ENCODE measurements at places on chromosomes 1 and 21.
A peak's percentile ranks its signal among the peaks of the same experiment; 100 is the strongest.

- no peak for DNase-seq
These were observed 17.7 kb downstream of the PTPRC start for GRCh38 chr1:198656500-198656932.

GRCh38 chr1:177770096-177770495, 199.8 kb downstream of the SEC16B start:
- no peak for DNase-seq

DNA sequence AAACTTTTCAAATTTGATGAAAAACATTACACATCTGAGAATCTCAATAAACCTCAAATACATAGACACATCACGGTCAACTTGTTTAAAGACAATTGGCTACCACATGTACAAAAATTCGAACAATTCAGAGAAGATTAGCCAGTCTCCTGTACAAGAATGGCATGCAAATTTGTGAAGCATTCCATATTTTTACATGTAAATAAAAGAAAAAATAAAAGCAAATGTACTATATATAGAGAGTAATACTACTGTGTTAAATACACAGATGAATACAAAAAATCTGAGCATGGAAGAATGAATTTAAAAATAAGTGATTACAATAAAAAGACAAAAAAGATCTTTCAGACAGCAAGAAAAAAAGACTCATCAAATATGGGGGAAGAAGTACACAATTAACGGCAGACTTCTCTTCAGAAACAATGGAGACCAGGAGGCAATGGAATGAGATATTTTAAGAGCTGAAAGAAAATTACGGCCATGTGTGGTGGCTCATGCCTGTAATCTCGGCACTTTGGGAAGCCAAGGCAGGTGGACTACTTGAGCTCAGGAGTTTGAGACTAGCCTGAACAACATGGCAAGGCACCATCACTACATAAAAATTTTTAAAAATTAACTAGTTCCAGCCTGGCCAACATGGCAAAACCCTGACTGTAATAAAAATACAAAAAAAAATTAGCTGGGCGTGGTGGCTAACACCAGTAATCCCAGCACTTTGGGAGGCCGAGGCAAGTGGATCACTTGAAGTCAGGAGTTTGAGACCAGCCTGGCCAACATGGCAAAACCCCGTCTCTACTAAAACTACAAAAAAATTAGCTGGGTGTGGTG, 23.2 kb downstream of the HAX1 start:
- DNase-seq: no peak

DNA sequence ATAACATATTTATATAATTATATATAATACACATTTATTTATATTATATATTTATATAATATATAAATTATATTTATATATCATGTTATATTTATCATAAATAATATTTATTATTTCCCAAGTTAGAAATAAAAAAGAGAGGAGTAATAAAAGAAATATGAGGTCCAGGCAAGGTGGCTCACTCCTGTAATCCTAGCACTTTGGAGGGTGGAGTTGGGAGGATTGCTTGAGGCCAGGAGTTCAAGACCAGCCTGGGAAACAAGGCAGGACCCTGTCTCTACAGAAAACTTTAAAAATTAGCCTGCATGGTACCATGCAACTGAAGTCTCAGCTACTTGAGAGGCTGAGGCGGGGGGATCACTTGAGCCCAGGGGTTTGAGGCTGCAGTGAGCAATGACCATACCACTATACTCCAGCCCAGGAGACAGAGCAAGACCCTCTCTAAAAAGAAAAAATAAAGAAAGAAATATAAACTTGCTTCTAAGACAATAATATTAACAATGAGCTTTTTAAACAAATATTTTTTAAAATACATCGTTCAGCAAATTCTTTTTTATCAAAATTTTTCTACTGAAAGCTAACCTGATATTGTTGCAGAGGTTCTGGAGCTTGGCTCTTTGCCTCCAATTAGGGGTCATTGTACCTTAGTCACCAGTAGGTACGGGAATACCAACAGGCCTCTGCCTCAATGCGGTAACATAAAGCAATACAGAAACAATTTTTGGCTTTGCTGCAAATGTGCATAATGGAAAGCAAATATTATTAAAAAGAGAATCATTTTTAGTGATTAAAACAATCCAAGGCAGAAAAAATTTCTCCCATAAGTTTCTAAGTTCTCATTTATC, 290.0 kb downstream of the SETD4 start:
- DNase-seq: no peak

- DNase-seq: peak; percentile 32
These were observed 70.1 kb upstream of the NTPCR start for GRCh38 chr1:232880354-232880753.

- DNase-seq: no peak
These were observed 1.1 kb upstream of the ADIPOR1 start for GRCh38 chr1:202959276-202959620.

DNA sequence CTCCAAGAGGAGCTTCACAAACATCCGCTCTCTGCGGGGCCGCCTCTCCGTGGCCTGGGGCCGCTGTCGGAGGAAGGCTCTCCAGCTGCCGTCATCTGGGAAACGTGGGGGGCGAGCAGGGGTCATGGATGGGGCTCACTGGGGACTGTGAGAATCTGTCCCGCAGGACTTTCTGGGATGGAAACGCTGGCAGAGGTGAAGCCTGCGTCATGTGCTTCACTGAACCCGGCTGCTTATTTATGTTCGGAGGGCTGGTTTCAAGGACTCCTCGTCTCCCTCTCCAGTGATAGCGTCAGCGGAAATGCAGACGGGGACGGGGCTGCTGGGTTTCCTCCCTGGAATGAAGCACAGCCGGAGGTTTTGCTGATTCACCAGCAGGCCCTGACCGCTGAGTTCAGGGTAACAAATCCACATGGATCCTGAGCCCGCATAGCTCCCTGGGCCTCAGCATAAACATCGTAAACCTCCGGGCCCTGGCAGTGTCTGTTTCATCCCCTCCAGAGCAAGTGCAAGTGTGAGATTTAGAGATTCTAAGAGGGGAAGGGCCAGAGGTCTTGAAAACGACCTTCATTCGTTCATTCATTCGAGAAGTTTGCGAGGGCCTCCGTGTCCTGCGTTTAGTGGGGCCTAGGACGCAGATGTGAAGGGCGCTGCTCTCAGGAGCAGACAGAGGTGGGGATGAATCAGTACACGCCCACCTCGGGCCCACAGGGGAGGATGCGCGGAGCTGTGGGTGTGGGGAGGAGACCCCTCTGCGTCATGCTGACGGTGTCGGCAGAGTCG, 7.0 kb upstream of the POFUT2 start:
- DNase-seq: no peak

DNA sequence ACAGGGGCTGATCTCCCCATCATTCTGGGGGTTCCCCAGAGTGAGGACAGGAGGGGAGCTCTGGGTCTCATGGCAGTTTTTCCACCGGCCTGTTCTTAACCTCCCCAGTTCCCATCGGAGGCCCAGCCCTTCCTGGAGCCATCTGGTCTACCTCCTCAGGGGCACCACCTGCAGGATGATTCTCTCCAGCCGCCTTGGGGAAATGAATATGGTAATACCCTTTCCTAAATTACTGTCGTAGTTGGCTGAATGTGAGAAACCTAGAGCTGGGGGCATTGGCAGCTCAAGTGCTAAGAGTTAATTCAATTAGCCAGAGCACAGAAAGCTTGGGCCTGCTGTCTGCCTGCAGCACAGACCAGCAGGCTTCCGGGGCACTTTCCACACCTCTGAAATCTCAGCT, 64.9 kb downstream of the TAS1R2 start:
- no peak for DNase-seq

DNA sequence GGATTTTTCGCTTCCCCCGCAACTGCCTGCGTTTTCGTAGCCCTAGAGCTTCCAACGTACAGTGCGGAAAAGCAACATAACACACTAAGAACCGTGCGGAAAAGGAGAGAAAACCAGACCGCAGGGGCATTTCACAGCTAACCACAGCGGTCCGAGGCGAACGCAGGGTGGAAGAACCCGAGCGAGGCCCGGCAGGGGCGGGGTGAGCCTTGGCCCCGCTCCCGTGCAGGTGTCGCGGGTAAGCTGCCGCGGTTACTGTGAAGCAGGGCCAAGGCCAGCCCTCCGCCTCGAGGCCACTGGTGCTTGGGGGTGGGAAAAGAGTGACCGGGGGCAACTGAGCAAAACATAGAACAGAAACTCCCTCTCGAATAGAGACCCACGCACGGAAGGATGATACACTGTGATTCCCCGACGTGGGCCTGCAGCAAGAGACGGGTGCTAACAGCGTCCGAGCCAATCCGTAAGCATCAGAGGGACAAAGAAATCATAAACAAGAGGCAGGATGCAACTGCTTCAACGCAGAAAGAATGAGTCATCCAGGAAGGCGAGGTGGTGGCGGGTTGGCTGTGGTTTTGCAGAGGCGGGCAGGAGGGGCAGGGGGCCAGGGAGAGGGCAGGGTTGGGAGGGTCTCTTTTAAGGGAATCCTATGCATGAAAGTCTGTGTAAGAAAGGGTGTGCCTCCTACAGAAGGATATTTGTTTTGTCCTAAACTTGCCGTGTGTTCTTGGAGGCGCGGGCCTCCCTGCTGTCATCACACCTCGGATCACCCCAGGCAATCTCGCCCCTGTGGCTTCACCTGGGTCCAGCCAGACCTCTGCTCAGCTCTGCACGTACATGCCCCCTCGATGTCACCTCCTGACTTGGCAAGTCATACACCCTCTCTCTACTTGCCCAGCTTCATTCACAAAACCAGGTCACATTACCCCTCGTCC, 7.3 kb downstream of the GNG4 start:
- DNase-seq: no peak

GRCh38 chr1:33402206-33402605, 28.7 kb downstream of the PHC2 start:
- DNase-seq: no peak

GRCh38 chr21:35438643-35439404, 389.7 kb upstream of the RUNX1 start:
- DNase-seq: no peak

DNA sequence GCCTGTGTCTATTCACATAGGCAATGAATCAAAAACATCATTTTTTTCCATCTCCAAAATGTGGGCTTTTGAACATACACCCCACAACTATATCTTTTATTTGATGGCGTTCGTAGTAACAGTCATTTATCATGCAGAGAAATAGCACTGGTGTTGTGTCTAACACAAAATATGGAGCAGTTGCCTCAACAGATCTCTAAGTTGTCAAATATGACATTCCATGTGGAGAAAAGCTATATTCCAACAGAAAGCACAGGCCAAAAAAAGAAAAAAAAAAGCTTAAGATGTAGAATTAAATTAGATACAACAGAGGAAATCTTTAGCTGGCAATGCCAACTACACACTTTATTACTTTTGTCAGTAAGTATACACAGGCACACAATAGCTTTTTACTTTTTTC, 411.7 kb downstream of the BRINP3 start:
- no peak for DNase-seq

DNA sequence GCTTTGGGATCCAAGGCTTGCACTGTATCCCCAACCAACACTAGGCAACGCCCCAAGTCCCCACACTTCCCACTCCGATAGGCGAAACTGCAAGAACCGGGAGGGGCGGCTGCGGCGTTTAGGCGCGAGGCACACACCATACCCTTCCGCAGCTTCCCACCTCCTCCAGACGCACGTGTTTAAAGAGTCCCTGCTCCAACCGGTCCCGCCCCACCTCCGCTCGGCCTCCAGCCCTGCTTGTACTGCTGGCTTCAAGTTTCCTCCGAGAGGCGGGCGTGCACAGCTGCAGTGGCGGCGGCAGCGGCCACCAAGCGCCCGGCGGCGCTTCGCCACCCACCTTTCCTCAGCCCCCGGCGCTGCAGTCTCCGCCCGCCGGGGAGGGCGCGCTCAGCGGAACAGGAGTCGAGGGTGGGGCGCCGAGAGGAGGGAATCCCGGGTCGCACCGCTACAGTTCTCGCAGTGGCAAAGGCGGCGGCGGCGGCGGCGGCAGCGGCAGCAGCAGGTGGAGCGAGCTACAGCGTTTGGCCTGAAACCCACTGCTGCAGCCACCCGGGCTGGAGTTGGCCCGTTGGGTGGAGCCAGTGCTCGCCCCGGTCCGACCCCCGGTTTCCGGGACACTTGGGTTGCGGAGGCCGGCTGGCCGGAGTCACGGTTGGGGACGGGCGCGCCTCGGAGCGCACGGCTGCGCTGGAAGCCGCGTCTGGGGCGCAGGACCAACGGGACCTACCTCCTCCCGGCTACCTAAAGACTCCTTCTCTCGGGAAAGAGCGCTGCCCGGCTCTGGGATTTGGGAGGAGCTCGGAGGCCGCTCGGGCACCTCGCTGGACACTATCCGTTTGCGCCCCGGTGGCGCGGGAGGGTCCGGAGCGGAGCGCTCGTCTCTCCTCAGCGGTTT, at the start of gene CNIH3:
Gene CNIH3, plus strand, starts transcription at position 457 of the 895 bp plus-strand sequence. CDS start 858 bp downstream, outside the sequence.
- DNase-seq: peak; percentile 72

GRCh38 chr1:94633051-94633450, 91.5 kb upstream of the F3 start:
- no peak for DNase-seq

DNA sequence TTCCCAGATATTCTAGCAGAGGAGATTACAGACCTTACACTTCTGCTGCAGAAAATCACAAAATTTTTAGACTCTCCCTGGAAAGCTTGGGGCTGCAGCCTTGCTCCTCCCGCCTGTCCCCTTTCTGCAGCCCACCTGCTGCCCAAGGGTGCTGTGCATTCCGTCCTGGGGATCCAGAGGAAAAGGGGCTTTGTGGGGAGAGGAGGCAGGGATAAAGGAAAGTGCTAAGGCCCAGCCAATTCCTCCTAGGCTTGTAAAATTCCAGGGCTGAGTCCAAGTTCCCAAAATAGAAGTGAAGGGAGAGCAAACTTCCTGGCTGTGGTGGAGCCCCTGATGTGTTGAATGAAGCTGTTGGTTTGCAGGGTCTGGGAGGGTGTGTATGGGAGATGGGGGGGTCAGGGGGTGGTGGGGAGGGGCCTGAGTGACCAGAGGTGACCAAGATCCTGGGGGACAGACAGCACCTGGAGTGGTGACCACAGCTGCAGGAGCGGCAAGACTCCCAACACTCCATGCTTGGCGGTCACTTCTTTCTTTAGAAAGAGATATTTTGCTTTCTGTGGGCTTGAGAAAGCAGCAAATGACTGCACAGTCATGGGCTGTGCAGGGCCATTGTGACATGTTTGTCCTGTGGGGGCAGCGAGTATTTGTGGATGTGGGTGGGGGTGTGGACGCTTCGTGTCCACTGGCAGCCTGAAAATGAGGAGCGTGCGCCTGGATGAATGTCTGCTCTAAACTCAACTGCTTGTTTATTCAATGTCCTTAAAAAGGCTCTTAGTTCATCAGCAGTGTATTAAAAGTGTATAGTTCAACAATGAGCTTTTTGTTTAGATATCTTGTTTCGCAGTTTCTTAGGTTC, 68.4 kb downstream of the TLR5 start:
- DNase-seq: no peak

- DNase-seq: peak; percentile 71
These were observed 24.6 kb downstream of the ARHGEF19 start for GRCh38 chr1:16187748-16188401.

GRCh38 chr1:21338573-21339355, 48.5 kb upstream of the ECE1 start:
- DNase-seq: peak; percentile 57

Data from NCI-H526 (cell line).